Hematopoietic multipotent progenitor cell treated with erythropoietin and hydrocortisone succinate and interleukin-3 and kit ligand, for 15 days (in vitro differentiated cells): ENCODE measurements at places on chromosomes 1 and 21.

DNA sequence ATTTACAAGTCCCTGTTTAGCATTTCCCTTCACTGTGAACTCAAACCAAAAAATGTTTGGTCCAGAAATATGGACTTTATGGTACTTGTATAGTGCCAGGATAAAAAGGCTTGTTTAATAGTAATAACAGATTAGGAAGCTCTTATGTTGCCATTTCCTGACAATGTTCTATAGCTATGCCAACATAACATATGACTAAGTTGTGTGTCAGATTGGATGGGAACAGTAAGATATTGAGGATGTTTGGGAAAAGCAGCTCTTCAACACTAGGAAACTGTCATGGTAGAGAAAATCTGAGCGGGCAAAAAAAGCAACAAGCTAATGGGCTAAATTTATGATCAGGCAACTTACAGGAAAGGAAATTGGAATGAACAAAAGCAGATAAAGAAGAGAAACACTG, 287.1 kb upstream of the ADGRL4 start:
- DNase-seq: no peak

- no peak for DNase-seq
These were observed 1.3 kb downstream of the CELSR2 start for GRCh38 chr1:109250454-109251276.

DNA sequence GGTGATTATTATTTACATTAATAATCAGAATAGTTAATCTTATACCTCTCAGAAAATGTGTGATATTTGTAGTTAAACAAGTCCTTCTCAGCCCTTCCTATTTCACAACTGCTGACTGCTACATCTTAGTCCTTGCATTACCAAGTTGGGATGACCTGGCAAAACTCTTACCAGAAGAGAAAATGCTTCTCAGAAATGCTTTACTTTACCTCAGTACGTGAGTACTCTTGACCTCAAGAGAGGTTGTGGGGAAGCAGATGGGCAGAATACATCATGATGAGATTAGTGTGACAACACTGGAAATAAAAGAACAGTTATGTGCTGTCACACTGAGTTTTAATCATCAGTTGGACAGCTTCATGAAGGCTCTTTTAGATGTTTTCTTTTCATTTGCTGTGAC, 16.2 kb downstream of the CFAP126 start:
- no peak for DNase-seq

GRCh38 chr1:58162952-58163550, 383.5 kb downstream of the OMA1 start:
- peak; percentile 17 for DNase-seq

DNA sequence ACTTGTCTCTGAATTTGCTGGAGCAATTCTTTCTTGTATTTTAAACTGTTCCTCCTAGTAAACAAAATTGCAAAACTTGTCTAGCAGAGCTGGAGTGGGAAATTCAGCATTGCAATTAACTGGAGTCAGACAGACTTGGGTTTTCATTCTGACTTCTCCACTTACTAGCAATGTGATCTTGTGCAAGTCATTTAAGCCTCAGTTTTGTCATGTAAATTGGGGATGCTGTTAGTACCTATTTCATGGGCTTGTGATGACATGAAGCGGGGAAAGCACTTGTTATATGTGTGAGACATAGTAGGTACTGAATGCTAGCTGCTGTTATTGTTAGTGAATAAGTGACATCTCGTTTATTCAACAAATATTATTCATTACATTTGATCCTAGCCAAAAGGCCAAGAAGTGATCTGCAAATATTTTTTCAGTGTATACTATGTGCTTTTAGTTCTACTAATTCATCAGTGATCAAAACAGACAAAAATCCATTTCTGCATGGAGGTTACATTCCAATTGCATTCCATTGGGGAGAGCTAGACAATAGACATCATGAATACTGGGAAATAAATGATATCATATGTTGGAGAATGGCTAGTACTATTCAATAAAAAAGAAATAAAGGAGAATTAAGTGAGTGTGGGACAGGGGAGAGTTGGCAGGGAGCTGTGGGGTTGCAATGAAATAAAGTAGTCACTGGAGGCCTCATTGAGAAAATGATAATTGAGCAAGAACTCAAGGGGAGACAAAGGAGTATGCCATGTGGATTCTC, 47.1 kb downstream of the CACHD1 start:
- DNase-seq: no peak

DNA sequence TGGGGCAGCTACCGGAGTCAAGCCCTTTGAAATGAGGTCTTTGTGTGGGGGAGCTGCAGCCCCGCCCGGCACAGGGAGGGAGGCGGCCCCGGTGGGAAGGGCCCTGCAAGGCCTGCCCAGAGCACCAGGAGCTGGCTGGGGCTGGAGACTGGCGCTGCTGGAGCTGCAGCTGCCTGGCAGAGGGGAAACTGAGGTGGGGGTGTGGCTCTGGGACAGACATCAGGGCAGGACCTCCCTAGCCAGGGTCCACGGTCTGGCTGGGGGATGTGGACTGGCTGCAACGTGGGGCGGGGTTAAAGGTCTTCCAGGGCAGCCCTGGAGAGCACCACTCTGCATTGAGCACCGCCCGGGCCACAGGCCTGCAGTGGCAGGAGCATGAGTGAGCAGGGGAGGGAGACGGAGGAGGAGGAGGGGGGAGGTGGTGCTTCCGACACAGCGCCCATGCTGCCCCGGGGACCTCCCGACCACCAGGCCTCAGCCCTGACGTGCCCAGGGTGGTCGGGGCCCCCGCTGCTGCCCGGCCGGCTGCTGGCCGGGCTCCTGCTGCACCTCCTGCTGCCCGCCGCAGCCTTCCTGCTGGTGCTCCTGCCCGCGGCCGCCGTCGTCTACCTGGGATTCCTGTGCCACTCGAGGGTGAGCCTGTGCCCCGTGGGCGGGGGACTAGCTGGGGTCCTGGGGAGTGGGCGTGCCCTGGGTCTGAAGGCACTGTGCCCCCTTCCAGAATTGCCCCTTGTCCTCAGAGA, 4.8 kb upstream of the ANKRD65 start:
- no peak for DNase-seq

DNA sequence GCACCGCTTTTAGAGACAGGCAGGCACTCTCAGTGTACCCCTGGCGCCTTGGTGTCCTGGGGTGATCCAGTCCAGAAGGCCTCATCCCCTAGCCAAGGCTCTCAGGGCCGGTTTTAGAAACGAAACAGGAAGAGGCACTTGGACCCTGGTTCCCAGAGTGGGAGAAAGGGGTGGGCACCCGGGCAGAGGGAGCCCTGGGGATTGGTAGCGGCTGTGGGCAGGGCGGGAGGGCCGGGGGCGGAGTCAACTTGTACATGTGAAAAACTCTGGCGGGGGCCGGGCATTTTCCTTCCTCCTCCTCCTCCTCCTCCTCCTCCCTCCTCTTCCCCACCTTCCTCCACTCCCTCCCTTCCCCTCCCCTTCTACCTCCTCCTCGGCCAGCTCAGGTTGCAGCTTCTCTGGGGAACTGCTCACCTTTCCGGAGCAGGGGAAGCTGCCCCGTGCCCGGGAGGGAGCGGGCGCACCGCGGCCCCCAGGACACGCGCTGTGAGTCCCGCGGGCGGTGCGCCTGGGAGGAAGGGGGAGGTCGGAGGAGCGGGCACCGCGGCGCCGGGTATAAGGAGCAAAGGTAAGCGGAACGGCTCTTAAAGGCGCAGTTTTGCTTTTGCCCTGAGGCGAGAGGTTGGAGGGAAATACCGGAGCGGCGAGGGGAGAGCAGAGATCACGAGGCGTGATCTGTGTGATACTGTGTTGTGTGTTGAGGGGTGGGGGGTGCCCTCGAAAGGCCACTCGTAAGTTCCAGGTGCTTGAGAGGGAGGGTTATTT, at the start of gene CDK18:
CDK18 (plus strand) TSS at position 359 of the 765 bp plus-strand sequence. CDS start 18,499 bp downstream, outside the sequence.
- no peak for DNase-seq

GRCh38 chr1:109482242-109482641, 1.5 kb upstream of the ATXN7L2 start:
- no peak for DNase-seq

GRCh38 chr1:39926343-39926793, 24.7 kb upstream of the MYCL start:
- DNase-seq: no peak

GRCh38 chr1:223844787-223845036, 1.0 kb downstream of the TP53BP2 start:
- peak; percentile 50 for DNase-seq

GRCh38 chr1:56409112-56409691, 170.2 kb downstream of the PLPP3 start:
- DNase-seq: no peak

GRCh38 chr1:110605901-110606656, at the start of gene KCNA2:
KCNA2 (minus strand) TSS chr1:110606358; CDS start chr1:110604782, 1,576 bp downstream.
- no peak for DNase-seq

DNA sequence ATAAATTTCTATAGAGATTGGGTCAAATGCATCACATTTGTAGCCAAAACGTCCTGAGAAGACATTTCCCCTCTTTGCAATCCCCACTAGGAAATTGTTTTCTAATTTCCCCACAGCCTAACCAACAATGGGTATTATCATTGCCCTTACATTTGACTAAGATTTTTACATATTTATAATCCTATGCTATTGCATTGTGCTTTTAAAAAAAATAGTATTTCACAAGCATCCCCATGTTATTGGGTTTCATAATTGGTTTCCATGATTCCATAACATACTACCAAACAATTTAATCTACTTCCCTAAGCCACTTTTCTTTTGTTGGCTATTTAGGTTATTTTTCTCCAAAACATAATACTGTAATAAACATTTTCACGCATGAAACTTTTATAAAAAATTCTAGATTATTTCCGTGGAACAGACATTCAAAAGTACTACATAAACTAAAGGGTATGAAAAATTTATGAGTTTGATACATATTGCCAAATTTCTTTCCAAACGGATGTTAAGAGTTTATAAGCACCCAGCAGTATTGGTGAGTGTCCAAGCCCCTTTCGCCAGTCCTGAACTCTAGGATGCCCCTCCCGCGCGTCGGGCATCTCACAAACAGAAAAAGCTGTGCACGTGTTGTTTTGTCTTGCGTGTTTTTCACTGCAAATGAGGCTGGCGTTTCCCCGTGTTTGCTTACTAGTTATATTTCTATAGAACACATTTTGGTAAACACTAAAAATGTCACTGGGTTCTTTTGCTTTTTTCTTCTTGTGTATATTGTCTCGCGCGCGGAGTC, 2.0 kb upstream of the LHX4 start:
- DNase-seq: no peak

DNA sequence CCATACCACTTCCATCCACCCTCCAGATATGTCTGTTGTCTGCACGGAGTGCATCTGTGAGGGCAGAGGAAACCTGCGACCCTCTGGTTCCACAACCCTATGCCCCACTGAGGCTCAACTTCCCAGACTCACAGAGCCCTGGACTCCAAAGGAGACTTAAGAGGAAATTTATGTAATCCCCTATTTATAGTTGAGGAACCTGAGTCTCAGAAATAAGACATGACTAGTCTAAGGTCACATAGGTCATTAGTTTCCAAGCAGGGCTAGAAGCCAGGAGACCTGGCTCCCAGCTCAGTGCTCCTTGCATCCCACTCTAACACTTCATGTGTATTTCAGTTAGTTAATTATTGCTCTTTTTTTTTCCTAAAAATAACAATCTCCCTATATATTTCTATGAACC, 15.7 kb upstream of the LEMD1 start:
- DNase-seq: no peak

DNA sequence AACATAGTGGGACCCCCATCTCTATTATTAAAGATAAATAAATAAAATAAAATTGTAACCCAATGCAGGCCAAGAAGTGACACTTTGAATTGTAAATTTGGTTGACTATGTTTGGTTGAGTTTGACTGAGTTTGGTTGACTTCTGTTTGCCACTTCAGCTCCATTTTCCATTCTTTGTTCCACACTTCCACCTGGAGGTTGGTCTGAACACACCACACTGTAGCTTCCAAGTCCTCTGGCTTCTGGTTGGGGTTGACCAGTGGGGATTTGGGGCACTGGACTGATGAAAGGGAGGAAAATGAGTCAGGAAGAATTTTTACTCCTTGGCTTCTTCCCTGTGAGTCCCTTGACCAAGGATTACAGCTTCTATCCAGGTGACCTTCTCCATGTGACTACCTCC, 40.6 kb upstream of the DIPK1A start:
- DNase-seq: no peak

DNA sequence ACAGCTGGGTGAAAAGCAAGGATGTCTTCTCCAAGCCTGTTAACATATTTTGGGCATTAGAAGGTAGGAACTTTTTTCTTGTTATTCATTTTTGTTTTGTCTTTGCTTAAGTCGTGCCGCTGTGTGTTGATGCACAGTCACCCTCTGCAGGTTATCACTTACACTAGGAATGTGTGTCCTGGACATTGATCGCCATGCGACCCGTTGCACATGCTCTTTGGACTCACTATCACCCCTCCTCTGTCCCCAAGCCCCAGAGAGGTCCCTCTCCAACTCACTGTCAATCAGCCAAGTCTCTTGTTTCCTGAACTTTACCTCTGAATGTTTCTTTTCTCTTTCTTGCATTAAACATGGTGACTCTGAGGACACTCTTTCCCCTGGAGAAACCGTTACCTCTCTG, 40.0 kb upstream of the CD101 start:
- no peak for DNase-seq

GRCh38 chr1:230839173-230839572, 29.1 kb downstream of the C1orf198 start:
- DNase-seq: no peak

DNA sequence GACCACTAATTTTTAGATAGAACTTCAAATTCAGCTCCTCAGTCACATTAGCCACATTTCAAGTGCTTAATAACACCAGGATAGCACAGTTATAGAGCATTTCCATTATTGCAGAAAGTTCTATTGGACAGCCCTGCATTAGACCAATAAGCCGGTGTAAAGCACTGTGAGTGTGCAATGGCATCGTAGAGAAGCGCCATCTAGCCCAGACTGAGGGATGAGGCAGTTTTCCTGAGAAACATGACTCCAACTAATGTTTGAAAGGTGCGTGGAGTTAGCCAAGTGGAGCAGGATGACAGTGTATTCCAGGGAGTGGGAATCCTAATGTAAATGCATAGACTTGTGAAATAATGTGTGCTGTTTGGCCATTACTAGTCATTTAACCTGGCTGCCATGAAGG, 7.7 kb downstream of the RPE65 start:
- DNase-seq: no peak

DNA sequence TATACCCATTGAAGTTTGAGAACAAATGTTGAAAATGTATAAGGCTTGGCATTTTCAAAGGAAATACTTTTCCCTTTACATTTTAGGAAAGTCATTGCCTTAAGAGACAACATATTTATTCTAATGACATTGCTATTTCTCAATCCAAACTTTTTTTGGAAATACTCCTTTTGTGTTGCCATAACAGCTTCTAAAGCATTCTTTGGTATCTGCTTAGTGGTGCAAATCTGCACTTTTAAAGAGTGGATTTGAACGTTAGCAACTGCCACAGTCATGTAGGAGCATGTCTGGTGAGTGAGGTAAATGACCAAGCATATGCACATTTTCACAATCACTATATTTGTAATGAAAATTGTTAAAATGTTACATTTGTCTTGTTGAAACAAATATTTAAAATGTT, 124.4 kb upstream of the GORAB start:
- DNase-seq: no peak

DNA sequence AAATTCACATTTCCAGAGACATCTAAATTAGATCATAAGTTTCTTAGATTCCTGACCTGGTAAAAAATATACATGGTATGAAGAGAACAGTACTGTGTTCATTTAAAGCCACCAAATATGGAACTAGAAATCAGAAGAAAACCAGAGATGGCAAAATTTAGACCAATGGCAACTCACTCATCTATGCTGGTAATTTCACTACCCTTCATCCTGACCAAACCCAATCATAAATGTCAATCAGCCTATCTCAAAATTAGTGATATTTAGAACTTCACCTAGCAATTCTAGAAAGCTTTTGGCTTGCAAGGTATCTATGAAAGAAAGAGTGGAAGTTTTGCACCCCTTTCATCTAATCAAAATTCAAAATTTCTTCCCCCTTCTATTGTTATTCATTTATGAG, 107.7 kb downstream of the NIBAN1 start:
- no peak for DNase-seq

- DNase-seq: no peak
These were observed 11.4 kb downstream of the PLEKHO1 start for GRCh38 chr1:150160964-150161621.
